ENCODE measurements at places on chromosomes 5 and 9. TPM values are rescaled to one million over a fixed set of nuclear protein-coding genes. Genes with fewer than 3 reads are reported as not detected.

Gene GFI1B
- not detected for total RNA-seq

Gene NR2F1
- total RNA-seq: 411 TPM

Gene CNTNAP3
- total RNA-seq: 5.4 TPM

Gene PRR7
- total RNA-seq: 19.0 TPM

Gene CATSPER3
- total RNA-seq: 0.54 TPM

Gene ALDH1B1
- total RNA-seq: 32.9 TPM

Gene LECT2
- total RNA-seq: not detected

Gene CREB3
- 35.3 TPM for total RNA-seq

Gene GPSM1
- total RNA-seq: 56.7 TPM

Gene SGCD
- 0.33 TPM for total RNA-seq

Gene CEP72
- 29.4 TPM for total RNA-seq

Gene LHFPL2
- 15.0 TPM for total RNA-seq

Gene PCDHB16
- total RNA-seq: 11.4 TPM

Gene EPB41L4A
- total RNA-seq: 10.8 TPM

Gene CDH9
- 0.14 TPM for total RNA-seq

Gene IL5
- not detected for total RNA-seq
